ENCODE measurements at places on chromosomes 2 and 18.

DNA sequence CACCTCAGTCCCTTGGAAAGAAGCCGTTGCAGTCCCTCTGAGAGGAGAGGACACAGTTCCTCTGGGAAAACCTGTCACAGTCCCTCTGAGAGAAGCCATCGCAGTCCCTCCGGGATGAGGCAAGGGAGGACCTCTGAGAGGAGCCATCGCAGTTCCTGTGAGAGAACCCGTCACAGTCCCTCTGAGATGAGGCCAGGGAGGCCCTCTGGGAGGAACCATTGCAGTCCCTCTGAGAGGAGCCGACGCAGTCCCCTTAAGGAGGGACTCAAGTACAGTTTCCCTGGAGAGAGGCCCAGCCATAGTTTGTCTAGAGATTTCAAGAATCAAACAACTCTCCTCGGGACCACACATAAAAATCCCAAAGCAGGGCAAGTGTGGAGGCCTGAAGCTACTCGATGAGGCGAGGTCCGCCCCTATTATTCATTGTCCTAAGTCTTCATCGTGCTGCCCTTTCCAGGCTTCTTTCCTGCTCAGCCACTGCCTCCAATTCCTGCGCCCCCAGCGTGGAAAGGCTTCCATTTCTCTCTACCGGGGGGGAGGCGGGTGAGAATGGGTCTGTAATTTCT lies 630 bp upstream of the ZNF512 start:
- no peak for DNase-seq

- no peak for DNase-seq
Observed at GRCh38 chr2:218960309-218961165, 1.1 kb downstream of the CDK5R2 start.

DNA sequence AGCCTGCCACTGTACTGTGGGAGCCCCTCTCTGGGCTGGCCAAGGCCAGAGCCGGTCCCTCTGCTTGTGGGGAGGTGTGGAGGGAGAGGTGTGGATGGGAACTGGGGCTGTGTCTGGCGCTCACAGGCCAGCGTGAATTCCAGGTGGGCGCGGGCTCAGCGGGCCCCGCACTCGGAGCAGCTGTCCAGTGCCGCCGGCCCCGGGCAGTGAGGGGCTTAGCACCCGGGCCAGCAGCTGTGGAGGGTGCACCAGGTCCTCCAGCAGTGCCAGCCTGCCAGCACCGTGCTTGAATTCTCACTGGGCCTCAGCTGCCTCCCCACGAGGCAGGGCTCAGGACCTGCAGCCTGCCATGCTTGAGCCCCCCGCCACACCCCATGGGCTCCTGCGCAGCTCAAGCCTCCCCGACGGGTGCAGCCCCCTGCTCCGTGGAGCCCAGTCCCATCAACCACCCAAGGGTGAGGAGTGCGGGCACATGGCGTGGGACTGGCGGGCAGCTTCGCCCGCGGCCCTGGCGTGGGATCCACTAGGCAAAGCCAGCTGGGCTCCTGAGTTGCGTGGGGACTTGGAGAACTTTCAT lies 69.5 kb upstream of the ABCA12 start:
- no peak for DNase-seq

GRCh38 chr2:181157326-181157725 lies 176.9 kb downstream of the UBE2E3 start:
- no peak for DNase-seq

GRCh38 chr2:237035781-237036475 lies 49.8 kb upstream of the COPS8 start:
- no peak for DNase-seq

- no peak for DNase-seq
Observed at GRCh38 chr2:219578811-219579613, 6.9 kb downstream of the INHA start.

GRCh38 chr2:176457481-176457880 lies 188.2 kb downstream of the MTX2 start:
- DNase-seq = no peak

DNA sequence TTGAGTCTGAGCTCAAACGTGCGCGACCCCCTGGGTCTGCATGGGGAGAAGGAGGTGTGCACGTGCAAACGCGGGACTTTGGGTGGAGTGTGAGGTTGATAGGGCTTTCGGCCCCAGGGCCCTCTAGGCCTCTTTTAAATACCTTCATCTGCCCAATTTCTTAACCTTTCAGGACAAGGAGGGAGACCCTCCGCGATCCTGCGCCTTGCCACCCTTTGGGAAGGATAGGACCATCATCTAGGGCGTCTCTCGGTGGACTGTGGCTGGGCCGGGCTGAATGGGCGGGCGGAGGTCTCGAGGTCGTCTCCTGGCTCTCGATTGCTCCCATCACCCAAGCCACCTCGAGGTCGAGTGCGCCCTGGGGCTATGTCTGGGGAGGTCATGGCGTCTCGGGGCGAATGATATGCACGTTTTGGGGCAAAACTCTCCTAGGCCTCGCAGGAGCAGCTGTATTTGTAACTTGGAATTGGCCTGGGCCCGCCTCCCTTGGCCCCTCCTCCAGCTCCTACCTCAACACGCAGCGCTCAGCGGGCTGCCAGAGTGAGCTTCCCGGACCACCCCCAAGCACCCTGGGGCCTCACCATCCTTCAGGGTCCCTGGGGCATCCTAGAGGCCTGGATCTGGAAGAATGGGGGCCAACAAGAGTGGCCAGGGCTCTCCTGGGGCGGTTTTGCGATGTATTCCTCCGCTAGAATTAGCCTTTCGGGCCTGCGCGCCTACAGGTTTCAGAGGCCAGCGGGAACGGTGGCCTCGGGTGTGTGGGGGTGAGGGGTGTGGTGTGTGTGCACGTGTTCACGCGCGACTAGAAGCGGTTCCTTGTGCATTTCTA lies 8.7 kb upstream of the SIX3 start:
- DNase-seq = no peak

DNA sequence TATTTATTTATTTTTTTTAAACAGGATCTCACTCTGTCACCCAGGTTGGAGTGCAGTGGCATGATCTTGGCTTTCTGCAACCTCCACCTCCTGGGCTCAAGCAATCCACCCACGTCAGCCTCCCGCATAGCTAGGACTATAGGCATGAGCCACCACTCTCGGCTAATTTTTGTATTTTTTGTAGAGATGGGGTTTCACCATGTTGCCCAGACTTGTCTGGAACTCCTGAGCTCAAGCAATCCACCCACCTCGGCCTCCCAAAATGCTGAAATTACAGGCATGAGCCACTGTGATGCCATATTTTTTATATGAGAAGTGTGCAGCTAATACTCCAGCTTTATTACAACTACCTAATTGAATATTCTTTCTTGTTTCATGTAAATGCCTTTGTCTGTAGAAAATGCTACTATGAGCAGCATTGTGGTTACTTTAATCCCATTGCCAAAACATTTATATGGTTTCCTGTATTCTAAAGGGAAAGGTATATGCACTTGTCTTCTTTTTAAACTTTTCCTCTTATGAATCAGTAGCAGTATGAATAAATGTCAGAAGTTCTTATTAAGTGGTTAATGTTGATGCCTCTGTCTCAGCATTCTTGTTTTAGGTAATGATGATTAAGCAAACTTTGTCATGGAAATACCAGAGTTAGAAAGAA lies 9.5 kb upstream of the BCL2L11 start:
- no peak for DNase-seq

DNA sequence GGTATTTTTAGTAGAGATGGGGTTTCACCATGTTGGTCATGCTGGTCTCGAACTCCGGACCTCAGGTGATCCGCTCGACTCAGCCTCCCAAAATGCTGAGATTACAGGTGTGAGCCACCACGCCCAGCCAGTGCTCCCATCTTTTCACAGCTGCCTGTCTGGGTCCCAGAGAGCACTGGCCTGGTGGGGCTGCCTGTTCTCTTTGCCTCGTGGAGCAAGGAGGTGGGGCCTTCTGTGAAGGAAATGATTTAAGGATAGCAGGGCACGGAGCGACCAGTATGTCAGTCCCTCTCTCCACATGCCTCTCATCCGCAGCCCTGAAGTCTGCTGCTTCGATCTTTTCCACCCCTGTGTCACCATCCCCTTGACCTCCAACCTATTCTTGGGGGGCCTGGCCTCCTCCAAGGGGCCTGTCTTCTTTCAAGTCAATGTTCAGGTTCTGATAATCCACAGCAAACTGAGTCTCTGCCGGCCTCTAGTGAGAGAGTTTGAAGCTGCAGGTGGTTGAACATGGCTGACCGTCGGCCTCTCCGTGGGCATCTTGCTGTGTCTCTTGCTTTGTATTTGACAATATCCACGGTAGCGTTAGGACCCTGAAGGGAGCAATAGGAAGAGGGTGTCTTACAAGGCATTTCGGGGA lies 28.2 kb upstream of the GIGYF2 start:
- DNase-seq = no peak

- no peak for DNase-seq
Observed at GRCh38 chr2:232512602-232513001, 7.6 kb upstream of the PRSS56 start.

- no peak for DNase-seq
Observed at GRCh38 chr2:108988796-108989713, at the start of gene EDAR. TSS of gene EDAR (minus strand) at chr2:108989220. CDS start at chr2:108931014, 58,206 bp downstream.

- no peak for DNase-seq
Observed at GRCh38 chr2:136492901-136493300, 272.4 kb upstream of the THSD7B start.

DNA sequence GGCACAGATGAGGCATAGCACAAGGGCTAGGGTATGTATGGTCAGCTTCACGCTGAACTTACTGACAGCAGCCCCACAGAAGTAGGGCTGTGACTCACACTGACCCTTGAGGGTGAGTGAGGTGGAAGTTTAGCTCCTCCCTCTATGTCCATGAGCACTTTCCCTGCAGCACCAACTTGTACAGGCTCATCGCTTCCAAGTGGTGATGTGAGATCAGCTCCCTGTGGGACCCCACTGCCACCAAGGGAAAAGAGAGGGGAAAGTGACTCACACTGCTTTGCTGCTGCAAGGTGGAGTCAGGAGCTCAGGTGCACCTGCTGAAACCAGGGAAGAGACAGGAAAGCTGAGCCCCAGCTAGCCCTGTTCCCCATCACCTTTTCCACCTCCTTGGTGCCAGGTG lies 91.5 kb downstream of the TEX51 start:
- DNase-seq = no peak

DNA sequence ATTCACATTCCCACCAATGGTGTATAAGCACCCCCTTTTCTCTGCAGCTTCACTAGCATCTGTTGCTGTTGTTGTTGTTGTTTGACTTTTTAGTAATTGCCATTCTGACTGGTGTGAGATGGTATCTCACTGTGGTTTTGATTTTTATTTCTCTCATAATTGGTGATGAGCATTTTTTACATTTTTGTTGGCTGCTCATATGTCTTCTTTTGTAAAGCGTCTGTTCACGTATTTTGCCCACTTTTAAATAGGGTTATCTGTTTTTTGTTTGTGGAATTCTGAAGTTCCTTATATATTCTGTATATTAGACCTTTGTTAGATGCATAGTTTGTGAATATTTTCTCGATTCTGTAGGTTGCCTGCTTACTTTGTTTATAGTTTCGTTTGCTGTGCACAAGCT lies 278.4 kb upstream of the TNP1 start:
- no peak for DNase-seq

DNA sequence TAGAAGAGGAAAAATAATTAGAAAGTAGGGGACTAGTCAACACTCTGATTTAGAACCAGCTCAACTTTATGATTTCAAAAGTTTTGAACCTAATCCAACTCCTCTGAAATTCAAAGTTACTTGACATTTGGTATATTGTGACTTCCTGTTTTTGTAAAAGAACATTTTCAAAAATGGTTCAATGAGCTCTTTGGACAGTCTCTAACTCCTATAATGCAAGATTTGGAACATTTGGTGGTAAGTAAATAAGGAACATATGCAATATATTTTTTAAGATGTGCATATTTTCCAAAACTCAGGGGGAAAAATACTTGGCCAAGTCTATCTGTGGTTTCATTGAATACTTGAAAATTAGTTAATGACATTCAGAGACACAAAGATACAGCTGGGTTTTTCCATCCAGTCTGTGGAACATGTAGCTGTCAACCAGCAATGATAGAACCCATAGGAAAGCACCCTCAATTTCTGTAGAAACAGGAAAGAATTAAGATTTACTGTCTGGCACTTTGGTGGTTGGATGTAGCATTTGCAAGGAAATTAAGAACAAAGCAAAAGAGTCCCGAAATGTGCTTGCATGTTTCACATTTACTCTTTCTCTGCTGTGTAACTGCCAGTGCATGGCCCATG lies 17.0 kb upstream of the ANKRD44 start:
- DNase-seq = no peak

- DNase-seq = no peak
Observed at GRCh38 chr2:43467891-43468290, 127.9 kb downstream of the THADA start.

GRCh38 chr2:8882094-8882493 lies 44.7 kb upstream of the KIDINS220 start:
- DNase-seq = no peak

- no peak for DNase-seq
Observed at GRCh38 chr2:162926501-162926900, 87.9 kb upstream of the KCNH7 start.

- no peak for DNase-seq
Observed at GRCh38 chr18:13443552-13443951, 225.0 kb downstream of the LDLRAD4 start.

DNA sequence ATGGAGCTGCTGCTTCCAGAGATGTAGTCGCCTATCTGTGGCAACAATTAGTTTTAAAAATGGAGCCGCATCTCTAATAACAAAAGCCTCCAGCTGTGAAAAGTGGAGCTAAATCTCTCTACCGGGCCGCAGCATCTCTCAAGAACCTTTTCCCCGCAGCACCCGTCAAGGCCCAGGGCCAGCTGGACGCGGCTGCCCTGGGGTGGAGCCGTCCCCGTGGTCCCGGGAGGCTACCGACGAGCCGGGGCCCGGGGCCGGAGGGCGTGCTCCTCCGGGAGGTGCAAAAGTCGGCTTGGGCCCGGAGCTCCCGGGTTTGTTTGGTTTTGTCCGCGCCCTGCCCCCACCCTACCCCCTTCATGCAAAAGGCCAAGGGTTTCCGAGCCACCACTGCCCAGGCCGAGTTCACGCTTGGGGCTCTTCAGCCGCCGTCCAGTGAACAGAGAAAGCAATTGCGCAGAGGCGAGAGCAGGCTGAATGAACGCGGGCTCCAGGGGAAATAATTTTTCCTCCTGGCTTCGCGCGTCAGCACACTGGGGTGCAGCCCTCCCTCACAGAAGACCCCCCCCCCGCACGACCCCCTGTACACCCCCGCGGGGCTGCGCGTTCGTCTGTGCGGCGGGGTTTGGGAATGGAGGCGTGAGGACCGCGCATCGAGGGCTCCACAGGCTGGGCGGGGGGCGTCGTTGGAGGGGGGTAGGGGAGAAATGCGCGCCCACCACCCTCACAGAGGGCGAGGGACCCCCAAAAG lies 557 bp upstream of the GREB1L start:
- DNase-seq = peak; percentile 2

- DNase-seq = no peak
Observed at GRCh38 chr2:224793946-224794345, 77.8 kb upstream of the CCDC195 start.

- DNase-seq = no peak
Observed at GRCh38 chr2:66899648-66900047, 464.7 kb downstream of the MEIS1 start.

- DNase-seq = no peak
Observed at GRCh38 chr2:202778217-202778616, 93.3 kb downstream of the ICA1L start.

DNA sequence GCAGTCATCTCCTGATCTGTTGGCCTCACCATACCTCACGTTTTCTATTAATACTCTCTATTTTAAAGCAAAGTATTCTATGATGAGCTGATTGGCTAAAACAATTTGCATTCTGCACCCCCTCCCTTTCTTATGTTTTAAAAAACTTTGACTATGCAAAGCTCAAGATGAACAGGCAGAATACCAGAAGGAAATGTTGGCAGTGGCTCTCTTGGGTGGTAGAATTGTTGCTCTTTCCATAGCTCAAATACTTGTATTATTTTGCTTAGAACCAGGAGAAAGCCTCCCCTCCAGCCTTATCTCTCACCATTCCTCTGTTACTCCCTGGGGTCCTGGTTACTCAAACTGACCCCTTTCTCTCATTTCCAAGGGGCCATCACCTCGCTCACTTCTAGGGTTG lies 14.4 kb downstream of the GPR45 start:
- DNase-seq = no peak

Measured in amygdala (tissue), 56 donors.